ENCODE measurements at places on chromosomes 11 and 22.

GRCh38 chr11:94295534-94295933, 8.8 kb upstream of the IZUMO1R start:
- no peak for DNase-seq

DNA sequence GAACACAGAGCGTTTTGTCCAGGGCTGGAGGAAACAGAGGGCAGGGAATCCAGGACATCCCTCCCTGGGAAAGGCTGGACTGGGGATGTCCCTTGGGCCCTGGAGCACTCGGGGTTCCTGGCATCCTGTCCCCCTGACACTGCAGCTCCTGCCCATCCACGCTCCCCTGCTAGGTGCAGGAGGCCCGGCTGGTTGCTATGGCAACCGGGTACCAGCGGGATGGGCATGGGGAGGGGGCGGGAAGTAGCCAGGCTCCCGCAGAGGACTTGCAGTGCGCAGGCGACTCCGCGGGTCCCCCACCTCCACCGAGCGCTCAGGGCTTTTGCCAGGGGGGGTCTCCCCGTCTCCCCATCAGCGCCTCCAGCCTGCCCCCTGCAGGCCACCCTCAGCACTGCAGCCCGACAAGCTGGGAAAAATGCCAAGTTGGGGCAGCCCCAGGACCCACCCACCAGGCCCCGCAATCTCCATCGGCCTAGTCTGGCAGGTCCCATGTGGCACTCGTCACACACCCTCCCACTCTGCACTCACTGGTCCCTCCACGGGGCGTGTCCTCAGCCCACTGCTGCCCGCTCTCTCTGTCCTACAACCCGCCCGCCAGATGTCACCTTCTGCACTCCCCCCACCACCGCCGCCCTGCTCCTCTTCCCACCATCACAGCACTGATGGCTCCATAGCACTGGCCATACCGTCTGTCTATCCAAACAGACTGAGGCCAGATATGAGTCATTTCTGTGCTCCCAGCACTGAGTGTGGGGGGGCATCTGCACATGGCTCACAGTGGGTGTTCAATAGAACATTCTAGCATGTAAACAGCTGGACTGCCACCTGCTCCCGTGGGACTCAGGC, 31.5 kb downstream of the KIAA0930 start:
- no peak for DNase-seq

GRCh38 chr11:93287434-93287833, 43.1 kb upstream of the DEUP1 start:
- DNase-seq: no peak

DNA sequence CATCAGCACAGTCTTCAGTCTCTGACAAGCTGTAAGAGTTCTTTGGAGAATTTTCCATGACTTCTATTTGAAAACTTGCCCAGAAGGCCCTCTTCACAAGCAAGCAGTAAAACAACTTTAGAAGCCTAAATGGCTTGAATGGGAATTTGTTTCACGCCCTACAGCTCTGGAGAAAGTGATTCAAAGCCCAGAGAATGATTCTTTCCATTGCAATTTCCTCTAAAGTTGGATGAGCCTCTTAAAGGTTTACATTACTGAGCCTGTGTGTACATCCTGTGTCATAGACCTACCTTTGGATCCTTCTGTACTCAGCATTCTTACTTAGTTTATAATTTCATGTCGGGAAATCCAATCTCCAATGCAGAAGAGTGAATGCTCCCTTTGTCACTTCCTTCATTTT, 6.8 kb upstream of the OR8B3 start:
- no peak for DNase-seq

- DNase-seq: no peak
These were observed 58.1 kb downstream of the DDI1 start for GRCh38 chr11:104094576-104094975.

GRCh38 chr11:77120571-77120970, 7.5 kb upstream of the MYO7A start:
- DNase-seq: no peak

DNA sequence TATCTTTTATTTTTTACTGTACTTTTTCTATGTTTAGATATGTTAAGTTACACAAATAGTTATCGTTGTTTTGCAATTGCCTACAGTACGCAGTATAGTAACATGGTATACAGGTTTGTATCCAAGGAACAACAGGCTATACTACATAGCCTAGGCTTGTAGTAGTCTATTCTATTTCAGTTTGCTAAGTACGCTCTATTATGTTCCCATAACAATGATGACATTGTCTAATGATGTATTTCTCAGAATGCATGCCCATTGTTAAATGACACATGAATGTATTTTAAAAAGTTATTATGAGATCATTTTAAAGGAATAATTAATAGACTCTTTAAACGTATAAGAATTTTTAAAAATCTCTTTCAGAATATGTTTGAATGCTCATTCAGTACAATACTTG, 696.7 kb upstream of the CCDC90B start:
- DNase-seq: no peak

- no peak for DNase-seq
These were observed 5.3 kb downstream of the CFL1 start for GRCh38 chr11:65852508-65853245.

GRCh38 chr11:71485466-71485865, 32.5 kb downstream of the NADSYN1 start:
- no peak for DNase-seq
